Neural crest cell (in vitro differentiated cells): ENCODE measurements at places on chromosomes 1 and 21. TPM values are rescaled to one million over a fixed set of nuclear protein-coding genes. Genes with fewer than 3 reads are reported as not detected.

Gene ARMH1
- total RNA-seq, result 5.6 and 5.9 TPM in 2 replicates

Gene OR2T35
- total RNA-seq, result not detected in 2 replicates

Gene IFI44L
- 0.05 TPM in 1 of 2 replicates, not detected in the other for total RNA-seq

Gene CENPS
- 25.9 and 26.9 TPM in 2 replicates for total RNA-seq

Gene ESRRG
- total RNA-seq, result 1.5 TPM in 2 replicates

Gene KIAA1614
- total RNA-seq, result 2.1 and 3.2 TPM in 2 replicates

Gene OPRD1
- 2.8 and 3.9 TPM in 2 replicates for total RNA-seq

Gene TAF5L
- 29.4 and 29.7 TPM in 2 replicates for total RNA-seq

Gene LAD1
- total RNA-seq, result not detected in 2 replicates

Gene FMO3
- not detected in 2 replicates for total RNA-seq

Gene PIK3R3
- 85.3 and 92.2 TPM in 2 replicates for total RNA-seq

Gene HTR6
- total RNA-seq, result not detected in 2 replicates

Gene CHIA
- total RNA-seq, result not detected in 2 replicates
